ENCODE measurements at places on chromosomes 5 and 9.

- no peak for DNase-seq
Measured at GRCh38 chr5:177312649-177313181, 1.0 kb upstream of the MXD3 start.

DNA sequence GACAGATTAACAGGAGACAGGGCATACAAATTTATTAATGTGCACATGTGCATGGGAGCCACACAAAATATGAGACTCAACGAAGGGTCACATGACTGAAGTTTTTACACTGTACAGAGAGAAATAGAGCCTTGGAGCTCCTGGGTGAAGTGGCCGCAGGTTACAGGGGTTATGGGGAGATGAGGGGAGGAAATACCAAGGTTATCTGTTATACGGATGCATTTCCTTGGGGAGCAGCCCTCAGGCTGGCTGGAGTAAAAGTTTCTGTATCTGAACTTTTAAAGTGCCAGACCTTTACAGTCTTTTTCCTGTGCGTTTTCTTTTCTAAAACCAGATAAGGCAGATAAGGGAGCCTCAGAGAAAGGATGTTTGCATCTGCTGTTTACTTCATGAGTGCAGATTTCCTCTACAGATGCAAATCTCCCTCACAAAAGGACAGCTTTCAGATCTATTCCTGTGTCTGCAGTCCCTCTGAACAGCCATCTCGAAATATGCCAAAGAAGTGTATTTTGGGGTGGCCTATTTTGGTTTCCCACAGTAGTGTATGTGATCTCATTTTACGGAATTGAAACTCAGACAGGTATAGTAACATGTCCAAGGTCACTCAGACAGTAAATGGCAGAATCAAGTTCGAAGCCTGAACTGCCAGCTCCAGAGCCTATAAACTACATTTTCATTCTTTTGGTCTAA is 139.3 kb upstream of the FBXL17 start:
- DNase-seq = no peak

DNA sequence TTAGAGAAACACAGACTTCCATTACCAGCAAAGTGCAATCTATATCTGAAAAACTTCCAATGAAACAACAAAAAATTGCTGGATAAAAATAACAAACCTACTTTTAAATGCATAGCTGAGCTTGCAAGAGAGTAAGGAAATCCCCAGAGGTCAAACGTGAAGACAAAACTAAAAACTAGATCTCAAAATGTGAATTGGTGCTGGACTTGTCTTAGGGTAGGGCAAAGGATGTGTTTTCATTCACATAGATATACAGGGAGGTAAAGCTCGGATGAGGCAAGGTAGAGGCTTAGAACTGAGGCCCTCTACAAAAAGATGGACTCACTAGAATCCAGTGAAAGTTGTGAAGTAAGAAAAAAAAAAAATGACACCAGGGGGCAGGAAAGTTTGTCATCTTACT is 13.6 kb upstream of the RASA1 start:
- no peak for DNase-seq

GRCh38 chr9:93963969-93964368 is 8.8 kb upstream of the BARX1 start:
- no peak for DNase-seq

DNA sequence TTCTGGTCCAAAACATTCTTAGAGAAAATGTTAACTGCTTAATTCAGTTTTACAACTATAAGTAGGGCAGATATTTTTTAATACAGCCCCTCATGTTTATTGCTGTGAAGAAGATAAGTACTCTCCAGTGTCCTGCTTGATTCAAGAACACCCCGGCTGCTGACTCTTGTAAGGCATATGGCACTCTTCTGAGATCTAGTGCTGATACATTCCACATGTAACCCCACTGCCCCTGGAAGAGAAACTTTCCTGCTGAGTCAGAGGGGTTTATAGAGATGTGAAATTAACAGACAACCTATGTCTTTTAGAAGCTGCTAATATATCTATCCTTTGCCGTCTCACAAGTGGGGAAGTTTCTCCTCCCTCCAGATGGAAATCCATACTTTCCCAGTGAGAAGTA is 1.0 kb upstream of the MINAR2 start:
- no peak for DNase-seq

- DNase-seq = no peak
Measured at GRCh38 chr5:158492136-158492535, 607.6 kb downstream of the EBF1 start.

DNA sequence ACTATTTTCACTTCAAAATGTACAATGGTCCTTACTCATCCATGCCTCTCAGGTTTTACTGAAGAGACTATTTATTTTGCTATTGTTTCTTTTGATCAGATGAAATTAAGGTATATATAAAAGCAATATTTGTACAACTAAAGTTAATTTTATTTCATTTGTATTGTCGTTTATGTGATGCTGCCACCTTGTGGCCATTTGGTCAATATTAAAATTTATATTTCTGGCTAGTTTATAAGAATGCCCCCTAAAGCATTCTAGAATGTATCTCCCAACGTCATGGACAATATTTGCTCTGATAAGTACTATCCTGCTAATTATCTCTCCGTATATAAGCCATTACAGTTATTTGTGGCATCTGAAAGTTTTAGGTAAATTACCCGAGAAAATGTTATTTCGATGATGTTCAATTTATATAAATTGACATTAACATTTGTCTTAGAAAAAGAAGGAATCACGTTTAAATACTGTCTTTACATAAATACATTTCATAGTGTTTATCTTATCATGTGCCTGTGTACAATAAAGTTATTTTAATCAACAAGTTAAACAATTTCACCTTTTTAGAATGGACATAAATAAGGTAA is 680.0 kb downstream of the TAF11L14 start:
- no peak for DNase-seq

DNA sequence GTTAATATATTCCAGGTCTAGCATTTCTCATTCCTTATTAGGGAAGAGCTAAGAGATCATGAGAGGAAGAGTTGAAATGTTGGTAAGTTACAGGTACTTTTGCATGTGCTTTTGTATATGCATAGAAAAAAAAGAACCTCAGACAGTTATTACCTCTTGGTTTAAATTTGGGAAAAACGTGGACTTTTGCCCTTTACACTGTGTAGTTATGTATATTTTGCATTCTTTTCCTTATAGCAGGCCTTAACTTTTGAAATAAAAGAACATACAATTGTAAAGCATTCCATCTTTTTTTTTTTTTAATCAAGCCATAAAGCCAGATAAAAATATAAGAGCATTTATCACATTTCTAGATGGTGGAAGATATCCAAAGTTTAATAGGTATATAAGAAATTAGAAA is 61.4 kb downstream of the RIC1 start:
- no peak for DNase-seq

- DNase-seq = no peak
Measured at GRCh38 chr9:131145245-131145644, 19.9 kb downstream of the NUP214 start.

DNA sequence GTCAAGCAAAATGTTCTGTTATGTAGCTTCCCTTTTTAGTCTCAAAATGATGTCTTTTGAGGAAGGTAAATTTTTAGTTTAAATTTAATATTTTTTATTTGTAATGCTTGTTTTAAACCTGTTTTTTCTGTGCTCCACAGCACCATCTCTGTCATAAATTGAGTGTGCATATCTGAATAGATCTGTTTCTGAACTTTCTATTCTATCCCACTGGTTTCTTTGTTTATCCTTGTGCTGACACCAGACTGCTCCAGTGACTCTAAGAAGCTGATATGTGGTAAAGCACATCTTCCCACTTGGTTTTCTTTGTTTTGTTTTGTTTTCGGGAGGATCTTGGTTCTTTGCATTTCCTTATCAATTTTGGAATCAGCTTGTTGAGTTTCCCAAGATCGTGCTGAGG is 7.1 kb upstream of the RNF145 start:
- no peak for DNase-seq

- peak; percentile 45 for DNase-seq
Measured at GRCh38 chr5:115180165-115180709, 10.5 kb upstream of the TRIM36 start.

DNA sequence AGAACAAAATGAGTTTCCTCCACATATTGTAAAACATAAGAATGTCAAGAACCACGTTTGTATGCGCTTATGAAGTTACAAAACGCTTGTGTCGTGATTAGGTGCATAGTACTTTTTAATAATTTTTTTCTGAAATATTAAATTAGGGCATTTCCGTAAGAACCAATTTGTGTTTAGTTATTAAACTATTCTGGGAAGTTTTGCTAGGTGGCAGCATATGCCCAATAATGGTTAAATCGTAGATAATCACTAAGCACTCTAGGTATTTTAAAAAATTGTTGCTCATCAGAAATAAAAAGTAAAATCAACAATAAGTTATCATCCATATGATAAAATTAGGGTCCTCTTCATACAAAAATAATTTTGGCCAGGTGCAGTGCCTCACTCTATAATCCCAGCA is 5.4 kb downstream of the SRFBP1 start:
- no peak for DNase-seq

GRCh38 chr5:37400501-37400900 is 21.4 kb downstream of the WDR70 start:
- no peak for DNase-seq

DNA sequence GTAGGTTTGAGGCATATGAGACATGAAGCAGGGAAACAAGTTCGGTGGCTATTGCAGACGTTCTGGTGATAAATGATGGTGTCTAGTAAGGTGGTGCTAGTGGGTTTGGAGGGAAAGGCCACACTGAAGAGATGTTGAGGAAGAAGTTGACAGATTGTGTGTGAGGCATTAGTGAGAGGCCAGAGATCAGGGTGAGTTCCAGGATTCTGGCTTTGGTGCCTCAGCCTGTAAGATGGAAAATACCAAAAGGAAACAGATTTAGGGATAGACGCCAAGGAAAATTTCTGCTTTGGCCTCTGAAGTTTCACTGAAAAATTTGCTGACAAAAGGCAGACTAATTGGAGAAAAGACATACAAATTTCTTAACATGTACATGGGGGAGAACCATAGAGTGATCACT is 6.4 kb upstream of the PAIP1 start:
- DNase-seq = no peak

DNA sequence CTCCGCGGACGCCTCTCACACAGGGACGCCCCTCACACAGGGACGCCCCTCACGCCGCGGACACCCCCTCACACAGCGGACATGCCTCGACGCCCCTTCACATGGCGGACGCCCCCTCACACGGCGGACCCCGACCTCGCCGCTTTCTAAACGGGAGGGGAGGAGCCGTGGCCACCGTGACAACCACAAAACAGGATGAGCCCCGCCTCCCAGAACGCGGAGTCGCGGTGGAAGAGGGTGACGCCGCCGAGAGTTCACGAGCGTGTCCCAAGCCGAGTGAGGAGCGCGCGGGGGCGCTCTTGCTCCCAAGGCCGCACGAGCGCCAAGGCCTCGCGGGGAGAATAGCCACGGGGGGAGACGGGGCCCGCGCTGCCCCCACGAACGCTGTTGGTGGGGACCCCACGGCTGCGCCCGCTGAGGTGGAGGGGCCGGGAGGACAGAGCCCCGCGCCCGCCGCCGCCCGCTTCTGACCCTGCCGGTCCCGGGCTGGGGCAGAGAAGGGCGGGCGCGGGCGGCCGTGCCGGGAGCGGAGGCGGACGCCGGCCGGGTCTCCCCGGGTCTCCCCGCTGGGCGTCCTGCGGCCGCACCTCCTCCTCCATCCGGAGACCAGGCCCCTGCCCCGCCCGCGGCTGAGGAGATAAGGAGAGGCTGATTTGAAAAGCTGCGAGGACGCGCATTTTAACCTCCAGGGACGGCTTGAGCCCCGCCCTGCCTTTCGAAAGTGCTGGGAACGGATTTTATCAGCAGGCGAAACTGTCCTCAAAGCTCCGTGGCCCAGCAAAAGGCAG is 3.9 kb upstream of the NKD2 start:
- DNase-seq = peak; percentile 58

DNA sequence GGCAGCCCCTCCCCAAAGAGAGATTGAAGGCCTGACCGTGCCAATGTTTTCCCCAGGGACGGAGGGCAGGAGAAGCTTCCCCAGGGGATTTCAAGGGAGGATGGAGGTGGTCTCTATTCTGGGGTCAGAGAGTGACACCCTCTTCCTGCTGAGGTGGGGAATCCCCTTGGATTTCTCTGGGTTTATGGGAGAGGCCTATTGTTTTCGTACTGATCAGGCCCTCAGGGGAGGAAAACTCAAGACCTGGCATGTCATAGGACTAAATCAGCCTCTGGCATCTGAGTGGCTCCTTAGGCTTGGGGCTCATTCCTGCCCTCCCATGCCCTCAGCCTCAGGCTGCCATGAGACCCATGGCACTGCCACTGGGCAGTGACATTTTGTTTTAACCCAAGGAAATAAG is 44.6 kb downstream of the IRF1 start:
- DNase-seq = no peak

DNA sequence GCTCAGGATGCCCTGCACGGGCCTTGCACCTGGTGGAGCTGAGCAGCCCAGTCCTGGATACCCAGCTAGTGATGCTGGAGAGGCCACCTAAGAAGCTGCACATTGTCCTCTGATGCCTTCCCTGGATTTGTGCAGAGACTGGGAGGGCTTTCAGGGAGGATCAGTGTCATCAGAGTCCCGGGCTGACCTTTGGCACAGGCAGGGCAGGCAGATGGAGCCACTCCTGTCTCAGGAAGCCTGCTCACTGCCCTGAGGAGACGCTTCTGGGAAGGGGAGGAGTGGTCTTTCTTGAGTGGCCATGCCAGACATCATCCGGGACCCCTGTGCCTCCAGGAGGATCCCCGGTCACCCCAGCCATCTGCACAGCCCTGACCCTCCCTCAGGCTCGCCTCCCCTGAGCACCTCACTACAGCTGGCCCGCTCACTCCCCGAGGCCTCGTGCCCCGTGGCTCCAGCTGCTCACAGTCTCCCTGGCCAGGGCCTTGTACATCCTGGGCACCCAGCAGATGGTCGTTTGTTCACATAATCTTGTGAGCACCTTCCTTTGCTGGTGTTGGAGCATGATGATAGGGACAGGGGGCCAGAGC is 47.2 kb upstream of the FCN2 start:
- no peak for DNase-seq

GRCh38 chr5:16674750-16675149 is 58.0 kb upstream of the RETREG1 start:
- DNase-seq = no peak

GRCh38 chr9:117088140-117088539 is 326.7 kb downstream of the ASTN2 start:
- no peak for DNase-seq

DNA sequence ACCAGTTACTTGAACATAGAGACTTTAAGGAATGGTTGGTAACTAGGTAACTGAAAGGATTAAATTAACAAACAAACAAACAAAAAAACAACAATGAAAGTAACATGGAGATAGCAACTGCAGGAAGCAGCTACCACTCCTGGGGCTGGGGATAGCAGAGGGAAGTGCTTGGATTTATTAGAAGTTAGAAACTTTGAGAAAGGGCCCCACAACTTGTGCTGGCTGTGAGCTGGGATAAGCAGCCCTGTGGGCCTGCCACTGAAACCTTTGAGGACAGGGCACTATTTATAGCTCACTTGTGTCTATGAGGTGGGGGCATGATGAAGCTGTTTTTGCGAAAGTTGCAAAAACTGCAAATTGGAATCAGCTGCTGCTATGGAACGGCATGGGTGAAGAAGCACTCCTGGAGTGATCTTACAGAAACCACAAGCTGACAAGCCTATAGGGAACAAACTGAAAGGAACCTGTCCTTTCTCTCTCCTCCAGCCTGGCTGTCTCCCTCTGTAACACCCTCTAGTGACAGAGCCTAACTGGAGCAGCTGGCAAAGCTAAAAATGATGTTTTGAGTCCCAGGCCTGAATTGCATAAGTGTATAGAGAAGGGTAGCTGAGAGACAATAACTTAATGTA is 91.4 kb upstream of the RANBP6 start:
- DNase-seq = peak; percentile 31

All from left hindlimb (tissue), 1 donor.